Muscle of back (tissue), 13 donors: ENCODE measurements at places on chromosomes 7 and 10.

DNA sequence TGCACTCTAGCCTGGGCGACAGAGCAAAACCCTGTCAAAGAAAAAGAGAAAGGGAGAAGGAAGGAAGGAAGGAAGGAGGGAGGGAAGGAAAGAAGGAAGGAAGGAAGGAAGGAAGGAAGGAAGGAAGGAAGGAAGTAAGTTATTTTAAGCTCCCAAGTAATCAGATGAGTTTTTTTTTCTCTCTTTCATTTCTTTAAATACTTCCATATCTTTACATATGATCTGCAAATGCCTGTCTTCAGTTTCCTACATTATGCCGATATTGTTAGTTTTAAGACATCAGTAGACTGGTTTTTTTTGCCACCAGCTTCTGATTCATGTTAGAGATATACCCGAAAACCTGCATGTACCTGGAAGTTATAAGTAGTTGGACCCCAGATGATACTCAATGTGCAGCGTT lies 172.6 kb upstream of the FZD1 start:
- no peak for DNase-seq

GRCh38 chr7:5395246-5395645 lies 28.4 kb downstream of the TNRC18 start:
- DNase-seq = no peak

- no peak for DNase-seq
Measured at GRCh38 chr7:2968616-2969397, 74.9 kb downstream of the CARD11 start.

GRCh38 chr7:144738146-144738545 lies 97.7 kb downstream of the TPK1 start:
- no peak for DNase-seq
